ENCODE measurements at places on chromosomes 1 and 21. TPM values are rescaled to one million over a fixed set of nuclear protein-coding genes. Genes with fewer than 3 reads are reported as not detected.

- no peak overlapping the region for H3K4me3 ChIP-seq
- peaks cover 13% of the 10 kb centered on the region for H3K4me1 ChIP-seq
- H3K36me3 ChIP-seq = no peaks in the 10 kb centered on the region
- no peak overlapping the region for H3K27ac ChIP-seq
- no peak for DNase-seq
These were observed 15.5 kb downstream of the LUZP1 start for GRCh38 chr1:23152966-23153684.

DNA sequence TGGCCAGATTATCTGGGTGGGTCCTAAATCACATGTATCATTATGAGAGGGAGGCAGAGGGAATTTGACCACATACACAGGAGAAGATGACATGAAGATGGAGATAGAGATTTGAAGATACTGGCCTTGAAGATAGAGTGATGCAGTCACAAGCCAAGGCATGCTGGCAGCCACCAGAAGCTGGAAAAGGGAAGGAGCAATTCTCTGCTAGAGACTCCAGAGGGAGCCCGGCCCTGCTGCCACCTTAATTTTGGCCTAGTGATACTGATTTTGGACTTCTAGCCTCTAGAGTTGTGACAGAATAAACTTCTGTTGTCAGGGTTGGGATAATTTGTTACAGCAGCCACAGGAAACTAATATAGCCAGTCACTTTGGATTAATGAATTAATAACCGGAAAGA lies 2.2 kb upstream of the PRDM2 start:
- H3K4me3 ChIP-seq = no peak overlapping the region
- H3K27ac ChIP-seq = no peak overlapping the region
- peaks cover 23% of the 10 kb centered on the region for H3K4me1 ChIP-seq
- H3K36me3 ChIP-seq = no peaks in the 10 kb centered on the region
- DNase-seq = no peak
- H3K27me3 ChIP-seq = no peaks in the 10 kb centered on the region

DNA sequence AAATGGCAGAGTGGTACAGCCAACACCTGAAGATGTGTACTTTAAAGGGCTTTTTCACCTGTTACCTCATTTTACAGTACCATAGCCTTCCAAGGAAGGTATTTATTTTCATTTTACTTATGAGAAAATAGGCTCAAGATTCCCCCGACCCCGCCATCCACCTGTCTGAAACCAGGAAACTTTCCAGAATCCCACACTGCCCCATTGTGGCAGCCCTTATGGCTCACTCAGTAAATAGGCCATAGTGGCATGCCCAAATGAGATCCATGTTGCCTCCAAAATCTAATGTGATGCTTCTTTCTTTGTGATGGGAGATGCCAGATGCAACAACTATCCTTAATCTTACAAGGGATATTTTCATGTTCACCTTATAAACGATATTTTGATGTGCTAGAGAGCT lies 97.8 kb downstream of the EBNA1BP2 start:
- no peak overlapping the region for H3K27ac ChIP-seq
- no peaks in the 10 kb centered on the region for H3K27me3 ChIP-seq
- H3K4me3 ChIP-seq = no peak overlapping the region

DNA sequence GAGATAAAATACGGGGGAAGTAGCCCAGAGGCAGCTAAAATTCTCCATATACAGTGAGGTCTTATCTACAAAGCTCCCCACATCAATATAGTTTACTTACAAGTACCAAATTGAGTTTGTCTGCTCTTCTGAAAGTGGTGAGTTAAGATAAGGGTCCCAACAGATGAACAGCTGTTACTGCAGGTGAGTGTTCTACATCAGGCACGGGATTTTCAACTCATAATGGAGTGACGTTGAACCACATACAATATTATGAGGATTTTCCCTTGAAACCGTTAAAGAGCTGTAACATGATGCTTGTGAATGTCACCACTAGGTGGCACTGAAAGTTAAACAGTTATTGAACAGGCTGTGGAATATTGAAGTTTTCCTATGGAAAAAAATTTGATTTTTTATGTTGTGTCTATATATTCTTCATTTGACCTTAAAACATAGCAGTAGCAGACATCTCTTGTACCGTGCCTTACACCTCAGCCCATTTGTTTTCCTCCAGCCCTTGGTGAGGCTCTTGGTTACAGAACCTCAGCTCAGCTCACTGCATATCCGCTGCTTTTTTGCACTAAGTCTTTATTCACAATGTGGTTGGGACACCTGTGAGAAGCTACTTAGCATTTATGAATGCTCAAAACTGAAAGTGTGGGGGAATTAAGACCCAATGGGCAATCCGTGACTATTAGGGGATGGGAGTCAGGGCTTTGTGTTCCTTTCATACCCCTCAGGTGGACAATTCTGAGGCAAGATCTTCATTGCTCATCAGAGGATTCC lies 23.2 kb downstream of the CD1D start:
- no peak overlapping the region for H3K27ac ChIP-seq
- no peak overlapping the region for H3K4me3 ChIP-seq
- DNase-seq = peak; percentile 53
- peaks cover 10% of the 10 kb centered on the region for H3K4me1 ChIP-seq

DNA sequence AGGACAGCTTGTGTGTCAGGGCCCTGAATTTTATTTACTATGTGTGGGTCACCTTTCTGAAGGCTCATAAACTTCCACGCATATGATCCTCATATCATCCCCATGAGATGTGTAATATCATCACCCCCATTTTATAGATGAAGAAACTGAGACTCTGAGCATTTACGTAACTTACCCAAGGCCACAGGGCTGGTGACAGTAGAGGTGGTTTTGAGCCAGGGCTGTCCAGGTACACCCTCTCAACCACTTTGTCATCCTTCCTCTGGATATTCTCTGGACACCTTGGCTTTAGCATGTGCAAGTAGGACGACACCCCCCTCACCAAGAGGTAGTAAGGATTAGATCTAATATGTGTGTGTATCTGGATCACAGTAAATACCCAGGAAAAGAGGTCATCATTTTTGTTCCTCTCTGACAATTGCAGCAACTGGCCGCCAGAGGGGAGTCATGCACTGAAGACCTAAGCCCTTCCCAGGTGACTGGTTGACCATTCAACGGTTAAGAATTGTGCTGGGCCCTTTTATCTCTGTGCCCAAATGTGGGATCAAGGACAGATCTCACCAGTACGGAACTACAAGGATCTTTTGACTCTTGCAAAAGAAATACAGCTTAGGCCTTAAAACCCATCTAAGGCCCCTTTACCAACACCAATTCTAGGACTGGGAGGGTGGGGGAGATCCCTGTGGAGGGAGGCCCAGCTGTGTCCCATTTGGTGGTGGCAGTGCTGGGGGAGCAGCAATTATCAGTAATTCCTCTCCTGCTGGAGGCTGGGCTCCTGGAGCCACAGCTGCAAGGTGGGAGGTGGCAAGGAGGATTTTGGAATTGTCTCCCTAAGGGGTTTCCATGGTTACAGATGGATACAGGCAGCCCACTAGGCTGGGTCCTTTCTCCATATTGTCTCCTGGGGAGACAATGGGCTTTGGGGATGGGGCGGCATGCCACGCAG lies 13.7 kb upstream of the E2F2 start:
- no peaks in the 10 kb centered on the region for H3K27me3 ChIP-seq
- H3K4me3 ChIP-seq = no peak overlapping the region
- H3K4me1 ChIP-seq = peaks cover 21% of the 10 kb centered on the region
- DNase-seq = peak; percentile 58

GRCh38 chr1:209720326-209720725 lies 15.7 kb downstream of the HSD11B1 start:
- no peak overlapping the region for H3K27ac ChIP-seq
- no peak overlapping the region for H3K4me3 ChIP-seq
- H3K4me1 ChIP-seq = peaks cover 25% of the 10 kb centered on the region
- no peak for DNase-seq
- H3K27me3 ChIP-seq = no peaks in the 10 kb centered on the region
- no peaks in the 10 kb centered on the region for H3K36me3 ChIP-seq

DNA sequence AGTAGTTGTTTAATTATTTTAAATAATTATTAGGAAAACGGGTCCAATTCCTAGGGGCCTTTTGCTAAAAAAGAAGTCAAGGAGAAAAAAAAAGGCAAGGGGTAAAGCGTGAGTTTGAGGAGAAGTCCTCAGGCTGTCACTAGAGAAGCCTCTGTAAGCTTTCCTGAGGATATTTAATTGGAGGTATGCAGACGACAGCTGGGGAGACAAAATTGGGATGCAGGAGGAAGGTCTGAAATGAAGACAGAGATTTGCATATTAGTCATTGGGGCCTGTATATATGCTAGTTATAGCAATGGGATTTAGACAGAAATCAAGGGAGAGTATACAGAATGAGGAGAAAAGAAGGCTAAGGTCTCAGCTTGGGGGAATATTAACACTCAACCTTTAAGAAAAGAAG lies 8.6 kb downstream of the ATP6V1G3 start:
- no peak overlapping the region for H3K4me3 ChIP-seq
- no peaks in the 10 kb centered on the region for H3K36me3 ChIP-seq
- H3K4me1 ChIP-seq = peaks cover 39% of the 10 kb centered on the region
- no peak overlapping the region for H3K27ac ChIP-seq

- H3K4me1 ChIP-seq = no peaks in the 10 kb centered on the region
- no peak overlapping the region for H3K4me3 ChIP-seq
- no peak for DNase-seq
- H3K36me3 ChIP-seq = no peaks in the 10 kb centered on the region
- H3K27me3 ChIP-seq = no peaks in the 10 kb centered on the region
These were observed 82.4 kb upstream of the VAMP3 start for GRCh38 chr1:7688659-7689058.

- no peaks in the 10 kb centered on the region for H3K27me3 ChIP-seq
- DNase-seq = no peak
- no peak overlapping the region for H3K4me3 ChIP-seq
- H3K4me1 ChIP-seq = no peaks in the 10 kb centered on the region
- H3K27ac ChIP-seq = no peak overlapping the region
These were observed 101.2 kb upstream of the CD55 start for GRCh38 chr1:207219979-207220889.

MYOM3 gene
- not detected for total RNA-seq

F3 gene
- total RNA-seq = 0.44 TPM

KCNE2 gene
- not detected for total RNA-seq

MEGF6 gene
- 168 TPM for total RNA-seq

PADI1 gene
- not detected for total RNA-seq

TTLL10 gene
- total RNA-seq = not detected

AGO4 gene
- total RNA-seq = 30.1 TPM

HOOK1 gene
- 16.7 TPM for total RNA-seq
